ENCODE measurements at places on chromosomes 5 and 9.
A peak's percentile ranks its signal among the peaks of the same experiment; 100 is the strongest.

DNA sequence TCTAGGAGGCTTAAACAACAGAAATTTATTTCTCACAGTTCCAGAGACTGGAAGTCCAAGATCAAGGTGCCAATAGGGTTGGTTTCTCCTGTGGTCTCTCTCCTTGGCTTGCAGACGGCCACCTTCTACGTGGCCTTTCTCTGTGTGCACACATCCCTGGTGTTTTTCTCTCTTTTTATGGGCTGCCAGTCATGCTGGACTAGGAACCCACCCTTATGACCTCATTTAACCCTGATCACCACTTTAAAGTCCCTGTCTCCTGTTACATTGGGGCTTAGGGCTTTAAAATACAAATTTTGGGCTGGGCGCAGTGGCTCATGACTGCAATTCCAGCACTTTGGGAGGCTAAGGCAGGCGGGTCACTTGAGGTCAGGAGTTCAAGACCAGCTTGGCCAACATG is 157.1 kb downstream of the TLE1 start:
- no peak for DNase-seq

DNA sequence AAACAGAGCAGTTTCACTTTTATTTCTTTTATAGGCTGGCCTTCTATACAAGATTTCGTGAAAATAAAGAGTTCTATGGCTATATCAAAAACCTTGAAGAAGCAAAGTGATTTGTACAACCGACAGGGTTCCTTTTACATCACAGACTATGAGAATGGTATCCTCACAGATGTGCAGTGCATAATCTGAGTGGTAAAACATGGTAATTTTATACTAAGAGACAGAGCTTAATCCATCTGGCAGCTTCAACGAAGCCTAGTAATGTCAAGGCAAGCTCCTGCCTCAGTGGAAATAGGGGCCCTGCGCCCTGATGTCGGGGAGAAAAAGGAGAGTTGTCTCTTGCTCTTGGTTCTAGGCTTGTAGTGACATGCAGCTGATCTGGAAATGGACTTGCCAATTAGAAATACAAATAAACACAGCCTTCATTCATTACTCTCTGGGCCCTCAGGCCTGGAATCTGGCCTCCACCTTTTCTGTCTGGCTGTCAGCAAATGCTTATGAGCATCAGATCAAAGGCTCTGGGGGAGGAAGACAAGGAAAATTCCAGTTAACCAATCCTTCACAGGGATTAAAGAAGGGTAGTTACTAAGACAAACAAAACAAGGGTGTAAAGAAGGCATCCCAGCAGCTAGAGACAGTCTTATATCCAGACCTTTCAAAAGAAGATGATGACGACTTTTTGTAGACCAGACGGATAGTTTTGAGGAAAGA is 33.6 kb upstream of the TRIM32 start:
- no peak for DNase-seq

DNA sequence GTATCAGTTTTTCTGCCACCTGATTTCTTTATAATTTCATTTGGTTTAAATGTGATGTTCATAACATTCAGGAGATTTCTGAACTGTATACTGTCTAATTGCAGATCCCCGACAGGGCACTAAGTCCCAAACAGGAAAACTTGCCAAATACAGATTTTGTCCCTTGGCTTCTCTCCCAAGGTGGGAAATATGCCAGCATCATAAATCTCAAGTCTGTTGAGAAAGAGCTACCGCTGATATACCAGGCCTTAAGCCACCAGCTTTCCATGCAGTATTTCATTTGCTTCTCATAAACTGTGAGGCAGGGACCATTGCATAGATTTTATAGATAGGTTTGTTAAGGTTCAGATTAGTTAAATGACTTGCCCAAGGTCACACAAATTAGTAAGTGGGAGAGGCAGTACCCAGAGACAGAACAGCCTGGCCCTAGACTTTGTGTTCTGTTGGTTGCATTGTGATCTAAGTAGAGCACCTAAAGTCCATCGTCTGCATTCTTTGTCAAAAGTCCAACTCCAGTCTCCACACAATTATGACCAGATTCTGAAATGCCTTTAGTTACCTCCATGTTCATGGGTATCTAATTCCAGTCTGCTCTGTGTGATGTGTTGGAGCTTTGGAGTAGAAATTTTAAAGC is 16.2 kb downstream of the GPR21 start:
- DNase-seq: peak; percentile 87

DNA sequence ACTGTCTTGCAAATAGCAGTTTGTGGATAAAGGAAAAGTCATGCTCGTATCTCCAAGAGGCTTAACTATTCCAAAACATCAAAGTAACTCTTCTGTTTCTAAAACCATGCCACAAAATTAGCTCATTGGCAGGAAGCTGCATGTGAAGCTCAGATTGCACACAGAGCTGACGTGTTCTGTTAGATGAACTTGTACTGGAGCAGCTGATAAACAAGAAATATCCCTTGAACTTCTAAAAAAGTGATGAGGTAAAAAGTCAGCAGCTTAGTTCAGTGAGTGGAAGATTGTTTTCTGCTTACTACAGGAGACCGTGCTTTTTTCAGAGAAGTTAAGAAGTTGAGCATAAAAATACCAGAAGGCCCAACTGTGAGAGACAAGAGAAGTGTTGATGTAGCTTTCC is 113.2 kb downstream of the SLC12A2 start:
- peak; percentile 46 for DNase-seq

DNA sequence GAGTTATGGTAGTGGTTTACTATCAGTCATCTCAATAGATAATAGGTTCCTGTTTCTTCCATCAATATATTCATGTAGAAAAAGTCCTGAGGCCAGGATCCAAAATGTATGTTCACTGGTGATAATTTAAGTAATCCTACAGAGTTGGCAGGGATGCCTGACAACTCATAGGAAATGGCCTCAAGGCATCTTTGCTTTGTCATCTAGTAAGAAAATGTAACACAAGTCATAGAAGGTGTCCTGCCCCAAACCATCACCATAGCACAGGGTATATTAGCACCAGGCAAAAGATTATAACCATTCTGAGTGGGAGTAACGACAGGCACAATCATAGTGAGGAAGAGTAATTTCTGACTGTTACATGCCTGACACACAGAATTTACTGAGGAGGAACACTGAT is 257.0 kb downstream of the TMEM167A start:
- no peak for DNase-seq
